ENCODE measurements at places on chromosomes 11 and 22.

GRCh38 chr11:123212406-123212805, 17.4 kb upstream of the CLMP start:
- DNase-seq, result no peak

GRCh38 chr22:38631724-38632123, 24.5 kb downstream of the FAM227A start:
- no peak for DNase-seq

DNA sequence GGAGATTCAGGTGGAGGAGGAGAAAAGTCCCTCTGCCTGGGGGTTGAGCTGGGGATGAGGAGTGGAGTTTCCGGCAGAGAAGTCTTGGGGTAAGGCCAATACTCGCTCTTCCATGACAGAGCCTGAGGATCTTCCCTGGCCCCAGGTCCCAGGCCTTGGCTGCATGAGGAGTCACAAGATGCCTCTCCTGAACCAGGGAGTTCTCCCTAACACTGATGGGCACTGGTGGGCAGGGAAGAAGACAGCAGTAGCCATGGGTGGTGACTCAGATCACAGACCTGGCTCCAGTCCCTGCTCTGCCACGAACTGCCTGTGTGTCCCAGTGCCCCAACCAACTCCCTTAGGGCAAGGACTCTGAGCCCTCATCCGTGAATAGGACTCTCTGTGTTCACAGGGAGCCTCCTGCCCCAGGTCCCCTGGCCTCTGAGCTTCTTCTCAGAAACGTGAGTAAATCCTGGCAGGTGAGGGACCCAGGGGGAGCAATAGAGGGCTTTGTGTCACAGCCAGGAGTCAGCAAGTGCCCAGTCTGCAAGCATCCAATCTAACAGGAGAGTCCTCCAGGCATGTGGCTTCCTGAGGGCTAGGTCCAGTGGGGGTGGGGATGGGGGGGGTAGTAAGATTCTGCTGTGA, 45.5 kb upstream of the FTH1 start:
- no peak for DNase-seq

- no peak for DNase-seq
Observed at GRCh38 chr11:46808799-46809431, 37.2 kb downstream of the CKAP5 start.

DNA sequence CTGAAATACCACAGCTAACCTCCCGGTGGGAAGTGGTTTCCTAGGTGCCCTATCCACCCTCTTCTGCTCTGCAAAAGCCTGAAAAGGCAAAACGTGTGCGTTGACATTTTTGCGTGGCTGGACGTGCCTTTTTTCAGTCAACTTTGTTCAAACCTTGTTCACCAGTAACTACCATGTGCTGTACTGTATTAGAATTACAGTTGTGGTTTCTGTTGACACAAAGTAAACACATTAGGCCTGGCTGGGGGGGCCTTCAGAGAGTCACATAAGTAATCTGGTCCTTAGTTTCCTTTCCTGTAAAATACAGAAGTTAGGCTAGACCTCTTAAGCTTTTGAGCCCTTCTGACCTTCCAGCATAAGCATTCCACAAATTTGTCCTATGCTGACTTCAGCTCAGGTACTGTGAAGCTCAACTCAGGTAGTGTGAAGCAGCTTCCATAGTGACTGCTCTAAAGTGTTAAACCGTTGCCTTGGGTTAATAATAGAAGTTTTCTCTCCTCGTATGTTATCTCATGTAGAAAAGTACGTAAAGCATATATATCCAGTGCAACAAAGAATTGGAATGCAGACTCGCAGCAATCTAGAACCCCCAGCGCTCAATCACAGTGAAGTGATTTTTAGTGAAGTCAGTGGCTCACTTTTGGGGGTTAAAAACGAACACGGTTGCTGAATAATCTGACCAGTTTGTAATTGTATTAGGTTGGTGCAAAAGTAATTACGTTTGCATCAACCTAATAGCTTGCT, 1.8 kb downstream of the EWSR1 start:
- no peak for DNase-seq

DNA sequence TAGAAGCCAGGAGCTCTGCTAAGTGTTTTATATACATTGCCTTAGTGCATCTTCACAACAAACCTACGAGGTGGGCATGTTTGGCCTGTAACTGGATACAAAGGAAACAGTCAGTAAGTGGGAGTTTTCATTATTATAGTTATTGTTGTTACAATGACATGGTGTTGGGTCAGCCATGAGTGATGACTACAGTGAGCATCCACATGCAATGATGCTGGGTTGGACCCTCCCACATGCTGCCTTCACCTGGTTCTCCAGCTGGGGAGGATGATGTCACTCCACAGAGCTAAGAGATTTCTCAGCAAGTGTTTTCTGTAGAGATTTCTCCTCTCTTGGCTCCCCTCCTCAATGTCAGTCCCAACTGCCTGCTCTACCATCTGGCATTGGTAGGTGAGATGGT, 59.3 kb downstream of the EHF start:
- no peak for DNase-seq

DNA sequence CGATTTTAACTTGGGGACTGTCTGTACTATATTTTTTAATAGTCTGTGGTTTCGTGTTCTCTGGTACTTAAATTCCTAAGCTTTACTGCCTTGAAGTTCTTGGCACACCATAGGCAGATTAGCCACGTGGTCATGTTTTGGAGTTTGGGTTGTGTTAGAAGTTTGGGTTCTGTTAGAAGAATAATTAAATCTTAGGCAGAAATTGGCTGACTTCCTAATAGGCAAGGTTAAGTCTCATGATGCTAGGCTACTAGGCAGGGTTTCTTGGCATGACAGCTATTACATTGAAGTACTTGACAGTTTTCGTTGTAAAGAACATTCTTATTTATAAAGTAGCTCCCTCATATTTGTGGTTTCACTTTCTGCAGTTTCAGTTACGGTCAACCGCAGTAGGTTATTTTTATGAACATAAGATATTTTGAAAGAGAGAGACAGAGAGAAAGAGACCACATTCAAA, 30.0 kb upstream of the MMP7 start:
- DNase-seq, result no peak

GRCh38 chr11:27293515-27294417, 69.2 kb downstream of the CCDC34 start:
- DNase-seq, result no peak

- DNase-seq, result no peak
Observed at GRCh38 chr22:28893810-28894209, 10.4 kb downstream of the ZNRF3 start.

DNA sequence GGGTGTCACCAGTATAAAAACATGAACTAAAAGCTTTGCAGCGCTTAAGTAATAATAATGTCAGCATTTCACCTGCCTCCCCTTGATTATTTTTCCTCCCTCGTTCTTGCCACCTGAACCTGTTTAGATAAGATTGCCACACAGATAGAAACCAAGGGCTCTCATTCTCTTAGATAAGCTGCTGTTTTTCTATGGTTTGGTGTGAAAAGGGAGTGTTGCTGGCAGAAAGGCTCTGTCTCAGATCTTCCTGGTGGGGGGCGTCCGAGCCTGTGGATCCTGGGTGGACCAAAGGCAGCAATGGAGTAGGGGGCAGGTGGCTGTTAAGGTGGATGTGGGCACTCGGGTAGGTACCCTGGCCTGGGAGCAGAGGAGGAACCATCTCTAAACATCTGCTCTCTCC, 147.5 kb downstream of the ST3GAL4 start:
- no peak for DNase-seq

DNA sequence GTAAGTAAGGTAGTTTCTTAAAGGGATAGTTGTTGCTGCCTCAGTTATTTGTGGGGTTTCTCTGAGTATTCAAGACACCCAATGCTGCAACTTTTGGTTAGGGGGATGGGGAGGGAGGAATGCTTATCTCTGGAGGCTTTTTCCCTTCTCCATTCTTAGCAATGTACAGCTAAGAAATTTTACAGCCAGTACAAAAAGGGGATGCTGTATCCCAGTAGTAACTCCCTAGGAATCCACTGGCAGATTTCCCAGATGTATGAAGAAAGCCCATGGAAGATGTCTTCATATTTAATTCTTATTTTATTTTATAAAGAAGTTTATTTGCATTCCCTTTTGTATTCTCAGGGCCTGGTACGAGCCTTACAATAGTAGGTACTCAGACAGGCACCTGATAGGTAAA, 154.8 kb downstream of the ENTHD1 start:
- DNase-seq, result no peak

All from esophagus squamous epithelium (tissue), 5 donors.